IMR-90 (cell line): ENCODE measurements at places on chromosomes 16 and 17. TPM values are rescaled to one million over a fixed set of nuclear protein-coding genes. Genes with fewer than 3 reads are reported as not detected.
A peak's percentile ranks its signal among the peaks of the same experiment; 100 is the strongest.

Gene NXN
- total RNA-seq, result 52.5 and 52.8 TPM in 2 replicates

- no peak for DNase-seq
- no peaks in the 10 kb centered on the region for H3K36me3 ChIP-seq
- H3K27me3 ChIP-seq, result no peaks in the 10 kb centered on the region
- peak overlapping the region; percentile 86 for H3K4me3 ChIP-seq
- H3K4me1 ChIP-seq, result no peaks in the 10 kb centered on the region
Observed at GRCh38 chr17:30832438-30833124, 815 bp downstream of the ATAD5 start.

- H3K4me3 ChIP-seq, result no peak overlapping the region
- no peaks in the 10 kb centered on the region for H3K27me3 ChIP-seq
- H3K27ac ChIP-seq, result no peak overlapping the region
- DNase-seq, result no peak
- no peaks in the 10 kb centered on the region for H3K4me1 ChIP-seq
Observed at GRCh38 chr16:85430523-85431421, 182.3 kb upstream of the GSE1 start.

GRCh38 chr17:74592087-74592990, at the start of gene CD300LD:
Gene CD300LD, minus strand, starts transcription at chr17:74592283. Its CDS starts 81 bp downstream, at chr17:74592202.
- H3K36me3 ChIP-seq, result no peaks in the 10 kb centered on the region
- H3K27ac ChIP-seq, result no peak within 1 kb of the TSS
- no peaks in the 10 kb centered on the region for H3K4me1 ChIP-seq
- H3K27me3 ChIP-seq, result no peaks in the 10 kb centered on the region
- no peak for DNase-seq
